ENCODE measurements at places on chromosomes 3 and 15. TPM values are rescaled to one million over a fixed set of nuclear protein-coding genes. Genes with fewer than 3 reads are reported as not detected.

GRCh38 chr3:4507024-4507596 lies 14.0 kb downstream of the ITPR1 start:
- DNase-seq: no peak

GRCh38 chr15:94744080-94744793 lies 512.9 kb downstream of the MCTP2 start:
- no peak for DNase-seq

Gene CD80
- polyA plus RNA-seq: not detected

DNA sequence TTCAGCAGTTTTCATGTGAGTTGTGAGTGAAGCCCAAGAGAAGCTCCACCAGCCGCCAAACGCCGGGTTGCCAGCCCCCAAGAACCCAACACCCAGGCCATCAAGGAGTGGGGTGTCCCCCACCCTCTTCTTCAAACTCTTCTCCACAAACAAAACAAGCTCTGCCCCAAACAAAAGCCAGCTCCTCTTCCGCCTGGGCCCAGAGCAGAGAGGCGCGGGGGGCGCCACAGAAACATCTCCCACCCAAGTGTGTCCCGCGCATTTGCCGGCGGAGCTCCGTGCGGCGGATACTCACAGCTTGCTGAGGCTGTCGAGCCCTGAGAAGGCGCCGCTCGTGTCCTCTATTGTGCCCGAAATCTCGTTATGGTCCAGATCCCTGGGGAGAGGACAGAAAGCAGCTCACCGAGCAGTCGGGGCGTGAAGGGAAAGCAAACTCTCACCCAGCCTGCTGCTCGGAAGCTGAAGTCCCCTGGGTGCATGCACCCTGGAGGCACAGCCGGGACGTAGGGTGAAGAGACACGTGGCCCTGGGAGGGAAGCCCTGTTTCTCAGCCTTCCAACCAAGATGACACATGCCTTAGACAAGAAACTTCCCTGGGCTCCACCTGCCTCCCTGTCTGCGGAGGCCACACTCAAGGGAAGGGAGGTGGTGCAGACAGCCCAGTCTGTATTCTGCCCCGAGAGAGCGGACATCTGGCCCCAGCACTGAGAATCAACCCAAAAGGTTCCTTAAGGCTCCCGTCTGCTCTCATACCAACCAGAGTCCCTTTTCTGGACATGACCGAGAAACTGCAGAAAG lies 95.7 kb downstream of the LRIG1 start:
- no peak for DNase-seq

All from A549 (cell line).